ENCODE measurements at places on chromosomes 16 and 17.

DNA sequence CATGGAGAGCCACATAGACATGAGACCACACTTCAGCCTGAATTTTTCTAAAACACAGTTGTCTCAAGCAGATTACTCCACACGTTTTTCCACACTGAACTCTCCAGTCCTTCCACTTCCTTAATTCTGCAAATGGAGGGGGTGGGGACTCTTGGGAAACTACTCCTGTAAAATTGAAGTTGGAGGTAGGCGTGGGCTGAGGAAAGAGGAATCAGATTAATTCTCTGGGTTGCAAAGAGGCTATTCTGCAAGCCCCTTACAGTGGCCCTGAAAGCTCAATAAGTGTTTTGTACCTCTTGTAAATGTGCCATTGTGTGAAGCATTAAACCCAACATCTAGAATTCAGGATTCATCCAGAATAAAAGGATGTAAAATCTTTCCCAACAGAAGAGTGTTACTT, 9.6 kb downstream of the MARVELD3 start:
- DNase-seq = no peak

DNA sequence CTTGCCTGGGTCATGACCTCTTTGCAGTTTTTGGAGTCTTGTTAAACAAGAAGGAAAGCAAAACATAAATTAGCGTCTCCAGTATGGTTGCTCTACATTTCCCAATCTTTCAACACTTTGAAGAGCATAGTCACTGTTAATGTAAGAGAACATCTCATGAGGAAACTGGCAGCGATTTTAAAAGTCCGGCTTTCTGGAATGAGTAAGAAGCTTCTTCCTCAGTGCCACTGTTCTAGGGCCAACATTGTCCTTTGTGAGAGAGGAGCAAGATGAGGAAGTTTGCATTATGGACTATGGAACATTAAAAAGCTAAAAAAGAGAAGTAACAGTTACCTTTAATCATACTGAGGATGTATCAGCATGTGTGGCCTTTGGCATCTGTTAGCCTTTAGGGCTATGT, 73.1 kb downstream of the WNT3 start:
- no peak for DNase-seq

DNA sequence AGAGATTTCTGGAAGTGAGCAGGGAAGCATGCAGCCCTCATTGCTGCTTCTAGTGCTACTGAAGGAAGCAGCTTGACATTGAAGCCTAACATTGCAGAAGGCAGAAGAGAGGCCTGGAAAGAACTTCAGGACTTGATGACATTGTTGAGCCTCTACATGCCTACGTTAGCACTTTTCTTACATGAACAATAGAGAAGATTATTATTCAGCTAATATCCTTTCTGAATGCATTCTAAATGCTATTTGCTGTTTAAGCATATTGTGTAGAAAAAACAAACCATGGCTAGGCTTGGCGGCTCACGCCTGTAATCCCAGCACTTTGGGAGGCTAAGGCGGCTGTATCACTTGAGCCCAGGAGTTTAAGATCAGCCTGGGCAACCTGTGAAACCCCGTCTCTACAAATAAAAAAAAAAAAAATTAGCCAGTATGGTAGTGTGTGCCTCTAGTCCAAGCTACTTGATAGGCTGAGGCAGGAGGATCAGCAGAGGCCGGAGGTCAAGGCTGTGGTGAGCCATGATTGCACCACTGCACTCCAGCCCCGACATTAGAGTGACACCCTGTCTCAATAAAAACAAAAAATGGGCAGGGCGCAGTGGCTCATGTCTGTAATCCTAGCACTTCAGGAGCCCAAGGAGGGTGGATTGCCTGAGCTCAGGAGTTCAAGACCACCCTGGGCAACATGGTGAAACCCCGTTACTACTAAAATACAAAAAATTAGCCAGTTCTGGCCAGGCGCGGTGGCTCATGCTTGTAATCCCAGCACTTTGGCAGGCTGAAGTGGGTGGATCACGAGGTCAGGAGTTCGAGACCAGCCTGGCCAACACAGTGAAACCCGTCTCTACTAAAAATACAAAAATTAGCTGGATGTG, 2.2 kb upstream of the AURKB start:
- no peak for DNase-seq

- DNase-seq = no peak
Measured at GRCh38 chr16:87806261-87806640, 40.5 kb upstream of the KLHDC4 start.

- DNase-seq = no peak
Measured at GRCh38 chr16:76444832-76445231, 167.6 kb downstream of the CNTNAP4 start.

Measured in NCI-H2029 treated with DMSO at 0.1 percent for 48 hours (cell line).